GM23338 (cell line): ENCODE measurements at places on chromosomes 7 and 10.

- no peak for DNase-seq
These were observed at the start of gene TMEM273 for GRCh38 chr10:49187950-49188761. TMEM273 (minus strand) TSS chr10:49188391; CDS start chr10:49188336, 55 bp downstream.

DNA sequence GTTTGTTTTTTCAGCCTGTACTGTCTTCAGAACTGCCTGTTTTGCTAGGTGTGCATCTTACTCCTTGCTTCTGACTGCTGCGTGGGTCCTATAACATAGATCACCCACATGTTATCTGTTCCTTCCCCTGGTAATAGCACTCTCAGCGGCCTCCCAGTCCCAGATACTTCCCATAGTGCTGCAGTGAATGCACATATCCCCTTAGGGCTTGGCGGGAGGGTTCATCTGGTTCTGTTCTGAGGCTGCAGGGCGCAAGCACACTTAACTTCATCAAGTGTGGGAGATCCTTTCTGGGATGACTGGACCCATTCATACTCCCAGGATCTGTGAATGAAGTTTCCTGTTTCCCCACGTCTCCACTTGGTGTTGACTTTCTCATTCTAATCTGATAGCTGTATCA lies 90.7 kb downstream of the CELF2 start:
- DNase-seq, result no peak

DNA sequence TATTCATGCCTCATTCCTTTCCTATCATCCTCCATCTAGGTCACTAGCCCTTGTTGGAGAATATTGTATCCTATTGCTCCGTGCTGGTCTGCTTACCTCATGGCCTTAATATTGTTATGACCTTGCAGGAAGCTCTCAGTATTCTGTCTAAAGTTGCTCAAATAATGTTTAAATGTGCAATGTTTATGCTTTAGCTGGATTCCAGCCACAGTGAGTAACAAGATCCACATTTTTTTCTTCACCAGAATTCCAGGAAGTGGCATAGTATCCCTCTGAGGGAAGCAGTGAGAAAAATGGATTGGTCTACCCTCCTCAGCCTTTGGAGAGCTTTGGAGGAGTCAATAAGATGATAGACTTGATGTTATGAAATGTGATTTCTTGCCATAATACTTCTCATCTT lies 402.6 kb downstream of the NRG3 start:
- no peak for DNase-seq

DNA sequence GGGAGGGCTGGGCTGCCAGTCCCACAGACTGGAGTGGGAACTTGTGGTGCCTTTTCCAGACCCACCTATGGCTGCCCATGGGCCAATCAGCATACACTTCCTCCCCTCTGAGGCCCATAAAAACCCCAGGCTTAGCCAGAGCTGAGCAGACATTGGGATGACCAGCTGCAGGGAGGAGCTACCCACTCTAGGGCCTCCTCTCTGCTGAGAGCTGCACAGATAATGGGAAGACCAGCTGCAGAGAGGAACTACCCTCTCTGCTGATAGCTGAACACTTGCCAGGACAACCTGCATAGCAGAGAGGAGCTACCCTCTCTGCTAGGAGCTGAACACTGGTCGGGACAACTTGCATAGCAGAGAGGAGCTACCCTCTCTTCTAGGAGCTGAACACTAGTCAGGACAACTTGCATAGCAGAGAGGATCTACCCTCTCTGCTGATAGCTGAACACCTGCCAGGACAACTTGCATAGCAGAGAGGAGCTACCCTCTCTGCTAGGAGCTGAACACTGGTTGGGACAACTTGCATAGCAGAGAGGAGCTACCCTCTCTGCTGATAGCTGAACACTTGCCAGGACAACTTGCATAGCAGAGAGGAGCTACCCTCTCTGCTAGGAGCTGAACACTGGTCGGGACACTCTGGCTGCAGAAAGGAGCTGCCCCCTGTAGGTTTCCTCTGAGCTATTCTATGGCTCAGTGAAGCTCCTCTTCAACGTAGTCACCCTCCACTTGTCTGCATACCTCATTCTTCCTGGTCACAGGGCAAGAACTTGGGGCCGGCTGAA lies 88.3 kb upstream of the CACUL1 start:
- DNase-seq, result no peak

DNA sequence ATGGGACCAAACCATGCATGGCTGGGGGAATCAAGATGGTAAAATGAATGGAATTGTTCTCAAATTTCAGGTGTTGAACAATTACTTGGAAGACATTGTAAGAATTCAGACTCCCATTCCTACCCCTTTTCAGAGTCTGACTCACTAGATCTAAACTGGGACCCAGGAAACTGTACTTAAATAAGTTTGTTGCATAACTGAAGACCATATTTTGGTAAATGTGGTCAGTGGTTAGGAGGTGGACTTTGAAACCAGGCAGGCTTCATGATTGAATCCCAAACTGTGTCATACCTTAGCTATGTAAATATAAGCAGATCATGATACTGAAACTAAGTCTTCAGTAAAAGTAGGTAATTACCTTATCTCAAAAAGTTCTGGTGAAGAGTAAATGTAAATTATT lies 41.7 kb downstream of the ZWINT start:
- no peak for DNase-seq

DNA sequence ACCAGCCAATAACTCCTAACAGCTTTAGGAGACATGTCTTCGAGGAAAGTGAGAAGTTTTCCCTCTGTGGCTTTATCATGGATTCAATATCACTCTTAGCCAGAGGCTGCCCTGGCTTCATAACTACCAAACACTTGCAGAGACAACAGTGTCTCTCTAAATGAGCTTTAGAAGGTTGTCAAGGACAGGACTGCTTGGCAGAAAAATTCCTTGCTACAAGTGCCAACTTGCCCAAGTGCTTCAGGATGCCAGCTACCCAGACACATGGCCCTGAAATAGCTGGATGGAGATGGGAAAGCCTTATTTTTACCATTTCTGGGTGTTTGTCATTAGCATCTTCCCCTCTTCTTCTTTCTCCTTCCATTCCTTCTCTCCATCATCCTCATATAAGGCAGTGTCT lies 137.1 kb upstream of the MDFIC start:
- DNase-seq, result no peak

DNA sequence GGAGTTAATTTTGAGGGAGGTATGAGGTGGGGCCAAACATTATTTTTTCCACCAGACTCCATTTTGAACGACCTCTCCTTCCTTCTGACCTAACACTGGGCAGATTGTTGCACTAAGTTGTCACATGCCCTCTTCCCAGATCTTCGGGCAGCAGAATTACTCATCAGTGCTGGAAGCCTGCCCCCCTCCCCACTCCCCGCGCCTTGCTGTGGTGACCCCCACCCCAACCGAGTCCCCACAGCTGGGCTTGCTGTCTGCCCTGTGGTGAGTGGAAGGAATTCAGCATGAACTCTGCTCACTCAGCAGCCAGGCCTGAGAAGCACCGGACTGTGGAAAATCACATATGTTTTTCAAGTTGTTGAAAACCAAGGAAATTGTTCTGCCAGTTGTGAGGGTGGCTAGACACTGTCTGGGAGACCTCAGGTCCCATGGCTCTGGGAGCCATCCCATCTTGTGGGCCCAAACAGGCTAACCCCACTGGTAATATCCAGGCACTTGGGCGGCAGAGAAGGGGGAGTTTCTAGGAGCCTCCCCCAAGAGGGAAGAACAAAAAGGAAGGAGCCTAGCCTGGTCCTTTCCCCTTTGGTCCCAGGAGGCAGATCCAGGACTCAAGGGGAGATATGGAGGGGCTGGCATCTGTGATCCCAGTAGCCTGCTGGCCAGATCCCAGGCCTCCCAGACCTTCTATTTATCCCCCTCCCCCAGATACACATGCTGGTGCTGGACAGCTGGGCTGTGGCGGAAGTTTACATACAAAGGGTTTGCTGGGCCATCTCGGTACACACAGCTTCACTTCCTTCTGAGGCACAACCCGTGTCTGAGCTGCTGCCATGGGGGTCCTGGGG lies 3.5 kb upstream of the AEBP1 start:
- no peak for DNase-seq
